ENCODE measurements at places on chromosomes 5 and 9. TPM values are rescaled to one million over a fixed set of nuclear protein-coding genes. Genes with fewer than 3 reads are reported as not detected.
A peak's percentile ranks its signal among the peaks of the same experiment; 100 is the strongest.

DNA sequence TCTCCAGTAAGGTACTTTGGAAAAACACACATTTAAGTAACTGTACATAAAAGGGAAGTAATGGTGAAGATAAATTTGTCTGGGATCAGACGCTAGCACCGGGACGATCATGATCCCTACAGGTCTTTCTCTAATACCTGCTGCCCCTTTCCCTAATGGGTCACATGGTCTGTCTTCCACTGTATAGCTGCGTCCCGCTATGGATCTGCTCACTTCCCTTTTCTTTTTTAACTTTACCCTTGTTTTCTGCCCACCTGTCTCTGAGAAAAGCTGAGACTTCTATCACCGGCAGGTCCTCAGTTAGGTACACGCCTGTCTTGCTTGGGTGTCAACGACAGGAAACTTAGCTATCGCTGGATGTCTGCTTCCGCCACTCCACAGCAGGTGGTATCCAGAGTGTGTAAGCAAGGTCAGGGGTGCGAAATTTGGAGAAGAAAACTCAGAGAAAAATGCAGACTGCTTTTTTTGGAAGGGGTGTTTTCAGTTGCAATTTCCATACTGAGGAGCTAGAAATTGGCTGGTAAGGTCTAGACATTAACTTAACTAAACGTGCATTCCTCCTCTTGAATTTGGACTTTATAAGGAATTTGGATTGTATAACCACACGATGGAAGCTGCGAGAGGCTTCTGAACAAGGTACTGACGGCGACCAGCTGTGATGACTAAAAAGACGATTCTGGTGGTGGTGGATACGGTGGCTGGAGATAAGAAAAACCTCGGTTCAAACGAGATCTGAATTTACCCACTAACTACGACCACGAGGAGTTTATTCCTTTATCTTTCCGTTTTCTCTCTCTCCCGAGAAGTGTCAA is 1.1 kb upstream of the ICE1 start:
- no peak for DNase-seq

Gene HDHD3
- 26.1 TPM for total RNA-seq

GRCh38 chr9:126435105-126435504 is 108.5 kb downstream of the MVB12B start:
- DNase-seq, result no peak

DNA sequence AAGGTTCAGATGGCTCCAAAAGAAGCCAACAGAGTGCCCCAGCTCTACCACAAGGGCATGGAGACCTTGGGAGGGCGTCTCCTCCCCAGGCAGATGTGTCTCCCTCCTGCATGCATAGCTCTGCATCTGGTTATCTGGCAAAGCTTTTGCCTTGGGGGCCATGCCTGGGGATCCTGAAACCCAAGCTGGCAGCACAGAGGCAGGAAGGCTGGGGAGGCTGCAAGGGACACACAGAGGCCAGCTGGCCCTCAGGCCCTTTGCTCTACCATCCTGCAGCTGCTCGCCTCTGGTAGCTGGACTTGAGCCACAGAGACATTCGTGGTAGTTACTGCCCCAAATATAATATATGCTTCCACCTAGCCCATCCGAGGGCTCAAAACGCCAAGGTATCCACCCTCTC is 3.9 kb downstream of the SEPTIN8 start:
- no peak for DNase-seq

DNA sequence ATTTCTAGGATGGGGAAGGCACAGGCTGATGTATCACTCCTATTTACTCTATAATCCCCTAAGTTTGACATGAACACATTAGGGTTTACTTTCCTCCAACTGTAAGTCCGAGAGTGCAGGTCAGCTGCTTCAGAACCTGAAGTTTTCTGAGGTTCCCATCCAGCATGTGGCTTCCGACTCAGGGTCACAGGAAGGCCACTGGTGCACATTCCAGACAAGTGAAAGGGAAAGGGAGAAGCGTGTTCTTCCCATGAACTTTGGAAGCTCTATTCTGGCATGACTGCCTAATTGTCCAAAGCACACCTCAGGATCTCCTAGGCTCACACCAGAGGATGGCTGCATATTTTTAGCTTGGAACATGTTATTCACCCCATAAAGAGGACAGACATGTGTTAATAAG is 602.6 kb downstream of the SEMA5A start:
- DNase-seq, result no peak

Gene RNF183
- not detected for total RNA-seq

GRCh38 chr5:151384106-151384505 is 36.7 kb upstream of the SLC36A2 start:
- DNase-seq, result no peak

GRCh38 chr9:91873637-91874051 is 76.4 kb downstream of the ROR2 start:
- no peak for DNase-seq

DNA sequence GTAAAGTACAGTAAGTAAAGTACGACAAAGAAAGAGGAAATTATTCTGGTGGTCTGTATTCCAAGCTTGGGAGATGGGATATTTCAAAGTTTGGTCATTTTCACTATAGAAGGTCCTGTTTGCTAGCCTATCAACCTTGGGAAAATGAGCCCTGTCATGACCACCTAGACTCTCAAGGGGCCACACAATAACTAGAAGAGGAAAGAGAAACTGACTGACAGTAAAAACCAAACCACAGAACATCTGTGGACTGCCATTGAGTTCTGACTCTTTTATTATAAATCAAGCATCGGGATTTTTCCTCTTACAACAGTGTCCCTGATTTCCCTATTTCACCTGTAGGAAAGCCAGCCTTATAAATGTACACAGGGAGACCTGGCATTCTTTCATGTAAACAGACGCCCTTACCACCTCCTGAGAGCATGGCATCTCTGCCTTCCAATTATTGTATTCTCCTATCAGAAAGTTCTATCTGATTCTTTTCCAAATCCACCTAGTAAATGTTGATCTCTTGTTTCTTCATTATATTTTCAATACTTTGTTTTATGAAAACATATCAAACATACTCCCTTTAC is 80.0 kb downstream of the ZNF622 start:
- DNase-seq, result no peak

- DNase-seq, result no peak
These were observed 249.6 kb downstream of the NSG2 start for GRCh38 chr5:174294891-174295620.

DNA sequence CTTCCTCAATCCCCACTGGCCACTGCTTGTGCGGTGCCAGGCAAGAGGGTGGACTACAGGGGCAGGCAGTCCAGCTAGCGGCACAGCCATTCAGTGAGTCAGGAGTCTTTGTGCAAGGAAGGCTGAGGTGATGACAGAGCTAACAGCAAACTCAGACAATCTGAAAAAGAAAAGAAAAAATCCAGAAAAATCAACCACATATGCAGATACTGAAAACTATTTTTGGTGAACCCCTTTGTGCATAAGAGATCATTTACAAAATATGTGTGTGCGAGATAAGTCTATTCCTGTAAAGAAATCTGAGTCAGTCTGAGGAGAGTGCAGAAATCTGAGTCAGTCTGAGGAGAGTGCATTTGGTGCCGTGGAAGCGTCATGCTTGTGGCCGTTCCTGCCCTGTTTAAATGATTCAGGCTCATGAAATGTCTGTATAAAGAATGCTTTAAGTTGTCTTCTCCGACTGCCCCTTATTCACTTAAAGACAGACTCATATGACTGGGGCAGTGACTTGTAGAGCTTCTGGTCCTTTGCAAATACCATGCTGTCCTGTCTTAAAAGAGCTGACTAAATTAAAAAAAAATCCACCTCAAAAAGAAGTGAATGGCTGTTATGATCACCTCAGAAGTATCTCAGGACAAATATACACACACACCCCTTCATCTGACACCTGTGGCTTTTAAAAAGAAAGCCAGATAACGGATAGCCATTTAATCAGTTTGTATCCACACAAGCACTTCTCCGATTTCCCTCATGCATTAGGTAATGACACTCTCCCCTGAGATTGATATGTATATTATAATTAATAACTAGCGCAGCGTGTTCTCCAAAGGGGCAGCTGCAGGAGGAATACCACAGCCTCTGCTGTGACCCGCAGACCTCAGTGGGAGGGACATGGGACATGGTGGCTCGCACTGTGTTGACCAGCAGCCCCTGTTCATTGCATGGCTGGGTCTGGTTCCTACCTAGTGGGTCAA is 47.3 kb downstream of the TRIO start:
- DNase-seq, result peak; percentile 81

- no peak for DNase-seq
These were observed 14.7 kb upstream of the TMEM250 start for GRCh38 chr9:136133191-136133958.

DNA sequence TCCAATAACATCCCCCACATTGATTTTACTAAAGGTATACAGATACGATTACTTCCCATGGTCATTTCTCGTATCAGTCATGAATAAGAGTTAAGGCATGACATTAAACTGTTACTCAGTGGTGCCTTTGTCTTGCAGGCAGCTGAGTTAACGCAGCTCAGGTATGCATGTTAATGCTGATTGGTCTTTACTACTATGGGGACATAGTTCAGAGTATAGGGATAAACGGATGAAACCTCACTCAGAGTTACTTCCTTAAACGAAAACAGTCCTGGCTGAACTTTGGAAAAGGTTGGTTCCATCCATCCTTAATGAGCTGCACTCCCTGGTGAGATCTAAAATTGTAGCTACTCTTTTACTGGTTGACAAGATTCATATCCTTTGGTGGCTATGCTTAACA is 87.0 kb downstream of the ACTL7B start:
- no peak for DNase-seq

DNA sequence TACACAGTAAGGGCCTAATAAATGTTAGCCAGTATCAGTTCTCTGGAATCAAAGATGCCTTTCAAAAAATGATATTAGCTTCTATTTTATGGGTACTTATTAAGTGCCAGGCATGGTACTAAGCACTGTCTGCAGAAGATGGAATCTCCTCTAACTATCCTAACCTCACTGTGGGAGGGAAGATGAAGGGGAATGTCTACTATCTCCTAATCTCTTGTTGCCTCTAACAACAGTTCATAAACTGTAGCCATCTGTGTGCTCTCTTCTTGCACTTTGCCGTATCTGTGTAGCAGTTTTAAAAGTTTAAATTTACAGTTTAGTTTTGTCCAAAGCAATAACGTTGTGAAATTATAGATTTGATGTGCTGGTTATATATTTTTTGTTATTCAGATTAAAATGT is 99.6 kb upstream of the CCDC112 start:
- DNase-seq, result no peak

- peak; percentile 23 for DNase-seq
These were observed 11.1 kb downstream of the URM1 start for GRCh38 chr9:128382261-128382660.

Gene SPATA31D4
- total RNA-seq, result not detected

DNA sequence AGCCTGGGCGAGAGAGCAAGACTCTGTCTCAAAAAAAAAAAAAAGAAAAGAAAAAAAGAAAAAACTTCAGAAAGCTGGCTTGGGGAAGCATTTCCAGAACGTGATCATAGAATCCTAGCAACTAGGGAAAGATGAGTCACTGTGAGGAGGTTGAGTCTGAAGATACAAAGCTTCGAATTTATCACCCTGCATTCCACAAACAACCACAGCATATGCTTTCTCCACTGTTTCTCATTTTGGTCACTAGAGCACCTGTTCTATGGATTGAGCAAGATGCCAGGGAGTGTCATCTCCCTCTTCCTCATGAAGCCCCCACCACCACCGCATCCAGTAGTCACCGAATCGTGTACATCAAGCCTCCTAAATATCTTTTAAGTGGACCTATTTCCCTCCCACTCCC is 37.9 kb downstream of the SEMA5A start:
- no peak for DNase-seq

DNA sequence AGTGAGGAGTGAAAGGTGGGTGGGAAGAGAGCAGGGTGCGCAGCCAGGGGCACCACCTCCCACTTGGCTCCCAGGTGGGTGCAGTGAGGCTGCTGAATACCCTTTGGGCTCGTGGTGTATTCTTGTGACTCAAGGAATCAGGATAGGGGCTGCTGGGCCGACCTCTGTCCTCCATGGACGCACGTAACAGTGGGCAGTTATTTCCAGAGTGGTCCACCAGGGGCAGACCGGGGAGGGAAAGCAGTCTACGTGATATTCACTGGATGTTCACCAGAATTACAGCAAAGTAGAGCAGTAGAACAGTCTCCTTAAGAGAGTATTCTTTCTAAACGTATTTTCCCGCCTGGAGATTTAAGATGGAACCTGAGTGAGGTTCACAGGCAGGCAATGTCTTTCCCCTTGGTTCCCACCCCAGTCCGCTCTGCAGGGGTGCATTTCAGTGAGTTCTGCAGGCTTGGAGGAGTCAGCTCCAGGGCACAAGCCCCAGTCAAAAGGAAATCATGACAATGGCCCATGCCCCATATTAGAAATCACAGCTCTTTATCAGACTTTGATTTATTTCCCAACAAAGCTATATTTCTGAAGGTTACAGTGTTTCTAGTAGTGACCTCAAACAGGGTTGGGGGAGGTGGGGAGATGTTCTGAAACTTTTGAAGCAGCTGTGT is 88.7 kb downstream of the SYK start:
- DNase-seq, result no peak

DNA sequence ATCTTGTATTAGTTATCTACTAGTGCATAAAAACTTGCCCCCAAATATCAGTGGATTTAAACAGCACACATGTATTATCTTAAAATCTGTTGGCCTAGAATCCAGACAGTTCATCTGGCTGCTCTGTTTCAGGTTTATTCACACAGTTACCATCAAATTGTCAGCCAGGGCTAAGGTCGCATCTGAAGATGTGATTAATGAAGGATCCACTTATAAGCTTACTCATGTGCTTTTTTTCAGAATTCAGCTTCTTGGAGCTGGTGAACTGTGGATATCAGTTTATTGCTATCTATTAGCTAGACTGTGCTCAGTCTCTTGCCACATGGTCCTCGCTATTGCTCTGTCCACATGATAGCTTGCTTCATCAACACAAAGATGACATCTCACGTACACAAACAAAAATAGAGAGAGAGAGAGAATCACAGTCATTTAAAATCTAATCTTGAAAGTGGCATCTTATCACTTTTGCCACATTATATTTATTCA is 81.5 kb downstream of the PRDM9 start:
- DNase-seq, result no peak

DNA sequence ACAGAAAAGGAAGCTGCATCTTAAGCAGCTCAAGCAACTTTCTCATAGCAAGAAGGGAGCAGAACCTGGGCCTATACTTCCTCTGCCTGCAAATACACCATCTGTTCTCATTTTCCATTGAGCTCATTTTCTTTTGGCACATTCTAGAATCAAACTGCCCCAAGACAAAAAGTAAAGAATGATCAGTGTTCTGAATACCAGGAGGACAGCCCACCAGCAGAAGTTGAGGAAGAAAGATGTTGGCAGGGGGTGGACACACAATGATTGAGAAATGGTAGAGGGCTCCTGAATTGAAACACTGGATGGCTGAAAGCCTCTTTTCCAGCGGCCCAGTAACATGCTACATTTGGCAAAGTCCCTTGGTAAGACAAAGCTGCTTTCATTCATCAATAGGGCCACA is 171.8 kb downstream of the MED10 start:
- peak; percentile 48 for DNase-seq

Gene ALDH7A1
- total RNA-seq, result 120 TPM

- no peak for DNase-seq
These were observed 46.9 kb downstream of the ADAMTS2 start for GRCh38 chr5:179298181-179298993.

Gene TRIM32
- 22.3 TPM for total RNA-seq
